Stimulated activated CD8-positive, alpha-beta memory T cell treated with anti-CD3 and anti-CD28 coated beads, Interleukin-15, amount 100 ng/mL, for 4 hours (primary cell): ENCODE measurements at places on chromosomes 1 and 21.

- DNase-seq, result no peak
Observed at GRCh38 chr1:53390261-53390660, 62.4 kb upstream of the LRP8 start.

DNA sequence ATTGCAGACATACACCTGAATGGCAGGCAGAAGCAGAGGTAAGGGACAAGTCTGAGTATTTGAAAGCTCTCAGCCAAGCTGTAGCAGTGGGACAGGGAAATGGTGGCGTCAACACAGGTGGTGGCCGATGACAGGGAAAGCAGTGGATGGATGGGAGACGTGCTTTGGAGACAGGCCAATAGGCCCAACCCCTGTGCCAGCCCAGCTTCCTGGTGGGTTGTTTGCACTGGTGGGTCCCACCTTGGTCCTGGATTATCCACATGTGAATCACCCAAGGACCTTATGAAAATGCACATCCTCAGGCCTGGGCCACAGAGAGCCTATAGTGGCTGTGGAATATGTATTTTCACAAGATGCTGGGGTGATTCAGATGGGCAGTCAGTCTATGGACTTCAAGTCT is 203.7 kb upstream of the VAMP3 start:
- no peak for DNase-seq

GRCh38 chr1:235417086-235417697 is 50.0 kb downstream of the TBCE start:
- DNase-seq, result peak; percentile 35

- DNase-seq, result no peak
Observed at GRCh38 chr1:116721451-116722007, 32.7 kb upstream of the CD2 start.

DNA sequence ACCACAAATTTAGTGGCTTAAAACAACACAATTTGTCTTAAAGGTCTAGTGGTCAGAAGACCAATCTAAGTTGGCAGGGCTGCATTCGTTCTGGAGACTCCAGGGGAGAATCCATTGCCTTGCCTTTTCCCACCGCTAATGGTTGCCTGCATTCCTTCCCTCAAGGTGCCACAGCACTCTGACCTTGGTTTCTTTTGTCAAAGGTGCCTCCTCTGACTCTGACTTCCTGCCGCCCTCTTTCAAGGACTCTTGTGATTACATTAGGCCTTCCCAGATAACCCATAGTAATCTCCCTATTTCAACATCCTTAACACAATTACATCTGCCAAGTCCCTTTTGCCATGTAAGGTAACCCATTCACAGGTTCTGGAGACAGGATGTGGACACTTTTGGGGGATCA is 145.3 kb downstream of the S1PR1 start:
- DNase-seq, result no peak

- no peak for DNase-seq
Observed at GRCh38 chr1:30068787-30069472, 654.5 kb downstream of the MATN1 start.

DNA sequence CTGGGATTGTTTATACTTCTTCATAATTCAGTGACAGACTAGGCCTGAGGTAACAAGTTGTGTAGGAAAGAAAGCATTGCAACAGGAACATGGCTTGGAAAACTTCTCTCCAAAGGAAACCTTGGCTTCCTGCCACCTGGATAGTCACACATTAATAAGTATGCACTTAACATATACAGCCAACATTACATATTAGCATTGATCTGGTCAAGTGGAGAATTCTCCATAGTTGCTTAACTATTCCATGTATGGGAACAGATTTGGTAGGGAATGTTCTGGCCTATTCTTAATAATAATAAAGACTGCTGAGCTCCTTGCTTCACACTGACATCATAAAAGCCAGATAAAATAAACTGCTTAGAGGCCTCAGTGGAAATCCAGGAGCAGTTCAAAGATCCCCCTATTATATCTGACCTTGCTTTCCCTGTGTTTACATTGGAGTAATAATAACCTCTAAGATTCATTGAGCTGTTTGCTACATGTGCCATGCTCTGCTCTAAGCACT is 27.2 kb upstream of the NFIA start:
- no peak for DNase-seq

GRCh38 chr1:201999625-202000238 is 10.7 kb upstream of the ELF3 start:
- no peak for DNase-seq

DNA sequence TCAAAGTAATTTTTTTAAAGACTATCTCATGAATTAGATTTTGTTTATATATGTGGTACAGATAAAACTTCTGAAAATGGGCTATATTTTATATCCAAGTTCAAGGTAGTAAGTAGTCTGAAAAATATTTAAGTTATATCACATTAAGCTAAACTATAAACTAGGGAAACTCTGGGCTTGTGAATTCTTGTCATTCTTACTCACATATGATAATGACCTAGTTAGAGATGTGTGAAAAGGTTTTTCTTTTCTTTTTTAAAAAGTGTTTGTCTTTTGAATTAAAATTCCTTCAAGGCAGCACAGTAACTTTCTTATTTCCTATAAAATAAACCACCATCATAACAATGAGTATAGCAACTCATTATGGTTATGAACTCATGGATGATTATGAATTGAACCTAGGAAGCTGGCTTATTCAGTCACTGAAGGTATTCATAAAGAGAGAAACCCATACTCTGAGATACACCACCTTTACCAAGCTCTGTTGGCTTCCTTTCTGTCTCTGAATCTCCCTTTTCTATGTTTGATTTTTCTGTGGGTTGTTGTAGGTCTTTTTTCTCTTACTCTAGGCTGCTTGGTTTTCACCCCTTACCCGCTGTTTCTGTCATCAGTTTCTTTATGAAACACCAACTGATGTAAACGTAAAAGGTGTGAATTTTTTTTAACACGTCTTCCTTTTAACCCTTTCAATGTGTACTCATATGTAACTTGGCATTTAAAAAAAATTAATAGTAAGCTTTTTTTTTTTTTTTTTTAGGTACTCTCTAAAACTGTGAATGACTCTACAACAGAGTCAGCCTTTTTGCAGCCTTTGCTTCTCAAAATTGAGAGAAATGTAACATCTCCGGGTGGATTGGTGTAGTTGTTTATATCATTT is 25.2 kb downstream of the IL12RB2 start:
- no peak for DNase-seq

- no peak for DNase-seq
Observed at GRCh38 chr21:32951041-32951440, 74.7 kb upstream of the OLIG2 start.
